GM23248 (cell line): ENCODE measurements at places on chromosomes 16 and 17. TPM values are rescaled to one million over a fixed set of nuclear protein-coding genes. Genes with fewer than 3 reads are reported as not detected.
A peak's percentile ranks its signal among the peaks of the same experiment; 100 is the strongest.

Gene CD7
- 0.22 TPM in 1 of 2 replicates, not detected in the other for total RNA-seq

Gene SPN
- not detected in 2 replicates for total RNA-seq

Gene TP53TG3C
- not detected in 2 replicates for total RNA-seq

Gene KRT12
- not detected in 2 replicates for total RNA-seq

Gene GINS2
- 3.8 and 9.9 TPM in 2 replicates for total RNA-seq

Gene C16orf86
- 2.1 and 6.6 TPM in 2 replicates for total RNA-seq

Gene UBE2Z
- 104 and 124 TPM in 2 replicates for total RNA-seq

Gene SLC22A31
- total RNA-seq: not detected in 2 replicates

Gene CKLF
- total RNA-seq: 64.2 and 130 TPM in 2 replicates

GRCh38 chr17:80887639-80888175, 103.9 kb upstream of the CHMP6 start:
- DNase-seq: no peak
- H3K4me1 ChIP-seq: peaks cover 17% of the 10 kb centered on the region
- H3K36me3 ChIP-seq: no peaks in the 10 kb centered on the region
- no peaks in the 10 kb centered on the region for H3K27me3 ChIP-seq
- H3K27ac ChIP-seq: no peak overlapping the region
- no peak overlapping the region for H3K4me3 ChIP-seq

GRCh38 chr17:13212860-13213259, 195.0 kb upstream of the ELAC2 start:
- H3K4me1 ChIP-seq: peaks cover 5% of the 10 kb centered on the region; the same call in 1 of the 2 replicates
- no peak overlapping the region for H3K27ac ChIP-seq
- H3K27me3 ChIP-seq: peaks cover 22% of the 10 kb centered on the region
- no peaks in the 10 kb centered on the region for H3K36me3 ChIP-seq
- no peak for DNase-seq
- H3K4me3 ChIP-seq: no peak overlapping the region

GRCh38 chr17:33809748-33810147, 445.3 kb upstream of the CCL2 start:
- H3K4me1 ChIP-seq: no peaks in the 10 kb centered on the region
- DNase-seq: no peak
- no peak overlapping the region for H3K27ac ChIP-seq
- H3K4me3 ChIP-seq: no peak overlapping the region

DNA sequence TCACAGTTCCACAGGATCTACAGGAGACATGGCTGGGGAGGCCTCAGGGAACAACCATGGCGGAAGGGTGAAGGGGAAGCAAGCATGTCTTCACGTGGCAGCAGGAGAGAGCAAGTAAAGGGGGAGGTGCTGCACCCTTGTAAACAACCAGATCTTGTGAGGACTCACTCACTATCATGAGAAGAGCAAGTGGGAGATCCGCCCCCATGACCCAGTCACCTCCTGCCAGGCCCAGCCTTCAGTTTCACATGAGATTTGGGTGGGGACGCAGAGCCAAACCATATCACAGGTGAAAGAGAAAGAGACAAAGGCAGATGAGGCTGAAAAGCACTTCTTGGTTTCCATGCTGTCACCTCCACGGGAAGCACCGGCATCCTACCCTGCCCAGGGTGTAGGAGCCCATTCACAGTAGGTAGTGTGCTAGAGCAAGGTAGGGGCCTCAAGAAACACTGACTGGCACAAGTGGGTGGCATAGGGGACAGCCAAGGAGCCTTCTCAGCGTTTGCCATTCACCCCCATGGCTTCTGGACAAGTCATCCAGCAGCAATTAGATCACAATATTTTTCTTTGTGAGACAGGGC, 6.6 kb downstream of the NARF start:
- no peaks in the 10 kb centered on the region for H3K27me3 ChIP-seq
- H3K36me3 ChIP-seq: peaks cover 25% of the 10 kb centered on the region; the same call in 1 of the 2 replicates
- no peaks in the 10 kb centered on the region for H3K4me1 ChIP-seq
- no peak for DNase-seq
- H3K4me3 ChIP-seq: no peak overlapping the region
- H3K27ac ChIP-seq: no peak overlapping the region

GRCh38 chr17:32551186-32551955, 64.6 kb downstream of the CDK5R1 start:
- no peak overlapping the region for H3K4me3 ChIP-seq
- no peaks in the 10 kb centered on the region for H3K27me3 ChIP-seq
- H3K4me1 ChIP-seq: peaks cover 9% of the 10 kb centered on the region; the same call in 1 of the 2 replicates
- DNase-seq: peak; percentile 68
- H3K36me3 ChIP-seq: no peaks in the 10 kb centered on the region

DNA sequence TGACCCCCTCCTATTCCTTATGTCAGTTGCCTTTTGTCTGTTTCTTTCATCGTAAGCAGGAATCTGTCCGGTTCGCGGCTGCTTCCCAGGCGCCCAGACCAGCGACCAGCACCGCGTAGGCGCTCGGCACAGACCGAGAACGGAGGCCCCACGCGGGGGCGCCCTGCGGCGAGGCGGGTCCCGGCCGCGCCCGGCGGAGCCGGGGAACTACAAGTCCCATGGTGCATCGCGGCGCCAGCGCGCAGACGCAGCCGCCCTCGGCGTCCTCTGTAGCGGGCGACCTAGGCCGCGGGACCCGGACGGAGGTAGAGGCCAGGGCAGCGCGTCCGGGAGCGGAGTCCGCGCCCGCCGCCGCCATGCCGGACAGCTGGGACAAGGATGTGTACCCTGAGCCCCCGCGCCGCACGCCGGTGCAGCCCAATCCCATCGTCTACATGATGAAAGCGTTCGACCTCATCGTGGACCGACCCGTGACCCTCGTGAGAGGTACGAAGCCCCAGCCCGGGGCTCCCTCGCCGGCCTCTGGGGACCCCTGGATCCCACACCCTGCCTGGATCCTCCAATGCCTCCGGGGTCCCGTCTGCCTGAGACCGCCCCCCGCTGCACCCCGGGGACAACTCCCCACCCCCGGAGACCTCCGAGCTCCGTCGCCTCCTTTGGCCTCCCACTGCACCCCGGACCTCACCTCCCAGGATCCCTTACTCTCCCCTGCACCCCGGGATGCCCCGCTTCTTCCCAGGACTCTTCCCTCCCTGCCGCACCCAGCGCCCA, at the start of gene NDUFB10:
Gene NDUFB10, plus strand, starts transcription at position 270 of the 771 bp plus-strand sequence. Its CDS starts 87 bp downstream, at position 357.
- H3K4me3 ChIP-seq: peak within 1 kb of the TSS; percentile 85
- peak; percentile 96 for DNase-seq
- H3K27me3 ChIP-seq: no peaks in the 10 kb centered on the region
- H3K4me1 ChIP-seq: no peaks in the 10 kb centered on the region; the same call in 1 of the 2 replicates
- H3K27ac ChIP-seq: peak within 1 kb of the TSS; percentile 50
- H3K36me3 ChIP-seq: peaks cover 24% of the 10 kb centered on the region

- no peak within 1 kb of the TSS for H3K27ac ChIP-seq
- H3K36me3 ChIP-seq: no peaks in the 10 kb centered on the region
- H3K4me3 ChIP-seq: no peak within 1 kb of the TSS
- no peaks in the 10 kb centered on the region for H3K4me1 ChIP-seq
- DNase-seq: peak; percentile 11
Measured at GRCh38 chr16:23712976-23713375, at the start of gene ERN2. Gene ERN2, minus strand, starts transcription at chr16:23713222. Its CDS starts 35 bp downstream, at chr16:23713187.

DNA sequence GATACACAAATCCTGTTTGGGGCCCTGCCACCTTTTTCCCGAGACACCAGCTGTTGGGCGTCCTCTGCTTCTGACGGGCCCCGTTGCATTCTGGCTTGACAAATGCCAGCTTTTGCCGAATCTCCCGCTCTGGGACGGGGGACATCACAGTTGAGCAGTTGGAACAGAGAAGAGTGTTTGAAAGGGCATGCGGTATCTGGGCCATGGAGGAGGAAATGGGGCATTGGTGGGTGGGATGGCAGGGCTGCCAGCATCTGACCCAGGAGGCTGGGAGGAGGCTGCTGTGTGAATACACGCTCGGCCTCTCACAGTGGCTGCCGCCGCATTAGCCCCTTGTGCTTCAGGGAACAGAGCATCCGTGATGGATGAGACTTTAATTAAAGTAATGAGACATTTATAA, 184.3 kb upstream of the TNRC6C start:
- H3K4me3 ChIP-seq: no peak overlapping the region
- H3K27ac ChIP-seq: no peak overlapping the region
- H3K27me3 ChIP-seq: 0 out of 2 replicates have a peak, but pooled peaks cover 2% of the 10 kb centered on the region
- no peaks in the 10 kb centered on the region for H3K36me3 ChIP-seq
- H3K4me1 ChIP-seq: peaks cover 8% of the 10 kb centered on the region

DNA sequence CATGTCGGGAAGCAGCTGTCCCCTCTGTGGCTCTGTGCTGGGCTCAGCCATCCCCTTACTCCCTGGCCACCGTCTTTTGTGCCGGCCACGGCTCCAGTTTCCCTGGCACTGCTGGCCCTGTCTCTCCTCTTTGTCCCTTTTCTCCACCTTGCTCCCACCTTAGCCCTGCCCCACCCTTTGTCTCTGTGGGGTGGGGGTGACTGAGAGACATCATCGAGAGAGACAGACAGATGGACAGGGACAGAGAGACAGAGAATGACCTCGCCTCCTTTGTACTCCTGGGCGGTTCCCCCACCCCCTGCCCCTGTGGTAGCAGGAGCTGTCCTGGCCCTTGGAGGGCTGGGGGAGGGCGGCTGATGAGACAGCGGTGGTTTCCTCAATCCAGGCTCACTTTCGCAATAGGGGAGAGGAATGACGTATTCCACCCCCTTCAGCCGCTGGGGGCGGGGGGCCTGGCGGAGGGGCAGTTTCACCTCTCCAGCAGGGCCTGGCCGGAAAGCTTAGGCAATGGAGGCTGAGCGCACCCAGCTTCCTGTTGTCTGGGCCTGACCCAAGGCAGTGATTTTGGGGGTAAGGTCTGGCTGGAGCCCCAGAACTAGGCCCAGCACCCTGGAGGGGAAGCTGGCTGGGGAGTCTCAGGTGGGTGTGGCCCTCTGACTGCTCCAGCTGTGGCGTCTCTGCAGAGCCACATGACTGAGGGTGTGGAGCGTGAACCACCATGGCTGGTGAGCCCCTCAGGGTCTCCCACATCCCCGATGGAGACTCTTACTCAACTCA, 7.3 kb downstream of the FMNL1 start:
- peaks cover 44% of the 10 kb centered on the region for H3K4me1 ChIP-seq
- H3K4me3 ChIP-seq: no peak overlapping the region
- H3K27ac ChIP-seq: peak overlapping the region; percentile 65
- peak; percentile 96 for DNase-seq
- no peaks in the 10 kb centered on the region for H3K27me3 ChIP-seq

DNA sequence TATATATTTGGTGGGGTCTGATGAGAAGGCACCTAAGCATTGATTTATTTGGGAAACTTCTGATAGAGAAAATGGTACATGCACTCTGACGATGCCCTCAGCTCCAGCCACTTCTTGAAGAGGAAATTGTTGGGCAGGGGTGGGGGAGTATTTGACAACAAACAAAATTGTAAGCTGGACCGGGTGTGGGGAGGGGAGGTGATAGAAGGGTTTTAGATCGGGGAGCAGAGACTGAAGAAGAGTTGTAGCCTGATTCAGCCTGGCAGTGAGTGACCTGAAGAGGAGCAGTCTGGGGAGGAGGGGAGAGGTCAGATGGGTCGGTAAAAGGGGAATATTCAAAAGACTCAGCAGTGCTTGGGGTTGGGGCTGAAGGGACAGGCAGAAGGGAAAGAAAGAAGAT, 2284.7 kb downstream of the TP53TG3F start:
- H3K4me1 ChIP-seq: no peaks in the 10 kb centered on the region
- H3K4me3 ChIP-seq: no peak overlapping the region

DNA sequence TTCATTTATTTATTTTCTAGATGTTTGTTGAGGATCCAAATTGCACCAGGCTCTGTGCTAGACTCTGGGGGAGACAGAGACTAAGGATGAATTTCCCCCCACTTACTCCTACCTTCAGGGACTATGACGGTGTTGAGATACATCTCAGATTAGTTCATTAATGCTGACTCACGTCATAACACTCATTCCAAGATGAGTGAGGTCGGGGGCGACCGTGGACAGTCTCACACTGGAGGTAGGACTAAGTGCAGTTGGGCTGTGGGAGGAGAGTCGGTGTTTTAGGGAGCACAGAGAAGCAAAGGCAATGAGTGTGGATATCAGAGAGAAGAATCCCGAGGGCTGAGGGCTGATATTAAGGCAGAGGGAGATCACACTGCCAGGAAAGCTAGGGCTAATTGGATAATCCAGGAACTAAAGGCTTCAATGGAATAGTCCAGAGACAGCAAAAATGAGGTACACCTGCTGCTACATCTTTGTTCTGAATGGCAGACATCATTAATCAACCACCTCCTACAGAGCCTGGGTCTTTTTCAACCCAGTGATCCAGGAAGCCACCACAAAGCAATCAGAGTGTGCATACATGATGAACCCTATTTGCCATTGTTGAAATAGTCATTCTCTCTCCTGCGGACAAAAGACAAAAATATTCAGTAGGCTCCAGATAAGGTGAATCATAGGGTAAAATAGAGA, 38.6 kb upstream of the CACNG4 start:
- H3K4me1 ChIP-seq: no peaks in the 10 kb centered on the region
- H3K27ac ChIP-seq: no peak overlapping the region
- no peak overlapping the region for H3K4me3 ChIP-seq

GRCh38 chr17:10931133-10931532, 93.2 kb upstream of the PIRT start:
- no peaks in the 10 kb centered on the region for H3K4me1 ChIP-seq
- no peaks in the 10 kb centered on the region for H3K27me3 ChIP-seq
- DNase-seq: no peak
- H3K4me3 ChIP-seq: no peak overlapping the region

GRCh38 chr17:38417210-38417951, 10.9 kb upstream of the ARHGAP23 start:
- H3K27ac ChIP-seq: no peak overlapping the region
- no peak for DNase-seq
- H3K4me1 ChIP-seq: peaks cover 21% of the 10 kb centered on the region
- H3K4me3 ChIP-seq: no peak overlapping the region

DNA sequence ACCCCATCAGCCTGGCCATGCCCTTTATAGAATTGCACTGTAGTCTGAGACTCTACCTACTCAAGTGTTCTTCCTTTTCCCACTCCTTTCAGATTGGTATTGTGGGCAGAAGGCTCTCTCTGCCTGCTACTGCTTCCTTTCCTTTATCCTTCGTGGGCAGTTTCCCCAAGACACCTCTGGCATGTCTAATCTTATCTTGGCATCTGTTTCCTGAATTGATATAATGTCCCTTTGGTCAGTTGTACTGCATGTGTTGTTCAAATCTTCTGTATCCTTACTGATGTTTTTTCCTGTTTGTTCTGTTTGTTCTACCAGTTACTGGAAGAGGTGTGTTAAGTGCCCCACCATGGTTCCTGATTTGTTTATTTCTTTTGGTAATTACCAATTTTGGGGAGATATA, 29.5 kb upstream of the MSI2 start:
- no peaks in the 10 kb centered on the region for H3K36me3 ChIP-seq
- H3K4me3 ChIP-seq: no peak overlapping the region
- no peaks in the 10 kb centered on the region for H3K4me1 ChIP-seq
- no peak overlapping the region for H3K27ac ChIP-seq
- H3K27me3 ChIP-seq: peaks cover 20% of the 10 kb centered on the region
- no peak for DNase-seq
